ENCODE measurements at places on chromosomes 16 and 17.

DNA sequence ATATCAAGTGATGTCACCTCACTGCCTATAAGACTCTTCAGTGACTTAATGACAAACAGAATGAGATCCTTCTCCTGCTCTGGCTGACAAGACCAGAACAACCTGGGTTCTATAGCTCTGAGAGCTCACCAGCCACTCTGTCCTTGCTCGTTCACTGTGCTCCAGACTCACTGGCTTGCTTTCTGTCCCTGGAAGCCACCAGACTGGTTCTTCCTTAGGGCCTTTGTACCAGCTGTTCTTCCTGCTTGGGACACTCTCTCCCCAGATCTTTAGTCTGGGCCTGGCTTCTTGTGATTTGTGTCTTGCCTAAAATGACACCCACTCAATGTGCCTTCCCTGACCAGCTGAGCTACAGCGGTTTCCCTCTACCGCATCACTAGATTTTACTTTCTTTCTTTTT is 76.1 kb downstream of the FTO start:
- DNase-seq, result no peak

DNA sequence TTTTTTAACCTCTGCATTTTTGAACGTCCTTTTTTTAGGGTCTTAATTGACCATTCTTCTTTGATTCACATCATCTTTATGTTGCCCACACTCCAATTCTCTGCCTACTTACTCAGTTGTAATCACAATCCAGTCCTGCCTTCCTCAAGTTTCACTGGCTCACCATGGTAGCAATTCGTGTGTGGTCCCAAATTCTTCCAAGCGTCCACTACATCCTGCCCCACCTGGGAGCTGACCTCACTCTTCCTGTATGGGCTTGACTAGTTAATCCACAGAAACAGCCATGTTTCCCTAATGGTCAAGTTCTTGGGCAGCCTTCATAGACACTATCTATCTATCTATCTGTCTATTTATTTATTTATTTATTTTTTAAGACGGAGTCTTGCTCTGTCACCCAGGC is 7.1 kb downstream of the TLCD2 start:
- DNase-seq, result no peak

DNA sequence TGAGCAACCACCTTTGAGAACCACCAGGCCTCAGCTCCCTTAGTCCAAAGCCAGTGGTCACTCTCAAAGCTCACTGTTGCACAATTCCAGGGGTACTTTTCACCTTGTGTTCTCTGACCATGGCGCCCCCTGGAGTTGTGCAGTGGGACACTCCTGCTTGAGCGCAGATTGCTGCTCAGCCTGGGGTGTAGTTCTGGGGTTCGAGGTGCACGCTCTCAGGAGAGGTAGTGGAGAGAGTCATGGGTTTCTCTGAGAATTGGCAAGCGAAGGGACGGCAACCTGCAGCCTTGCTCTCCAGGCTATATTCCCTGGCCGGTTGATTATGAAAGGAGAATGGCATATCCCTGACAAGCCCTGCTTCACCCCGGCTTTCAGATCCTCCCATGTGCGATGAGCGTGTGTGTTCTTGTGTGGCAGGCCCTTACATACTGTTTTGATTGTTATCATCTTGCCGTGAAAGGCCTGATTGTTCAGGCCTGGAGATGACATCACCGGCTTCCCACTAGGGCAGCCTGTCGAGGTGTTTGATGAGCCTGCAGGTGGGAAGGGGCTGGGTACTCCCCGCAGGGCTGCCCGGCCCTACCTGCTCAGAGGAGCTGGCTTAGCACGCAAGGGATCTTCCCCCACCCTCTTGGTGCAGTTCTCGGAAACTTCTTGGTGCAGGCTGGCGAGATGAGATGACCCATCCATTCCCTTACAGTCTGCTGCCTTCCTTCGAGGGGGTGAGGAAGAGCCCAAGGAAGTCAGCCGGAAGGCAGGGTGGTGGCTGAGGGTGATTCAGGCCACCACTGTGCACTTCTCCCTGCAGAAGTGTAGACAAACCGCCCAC is 431.2 kb downstream of the SLC39A11 start:
- no peak for DNase-seq

GRCh38 chr16:14121872-14122271 is 50.8 kb downstream of the MRTFB start:
- no peak for DNase-seq

DNA sequence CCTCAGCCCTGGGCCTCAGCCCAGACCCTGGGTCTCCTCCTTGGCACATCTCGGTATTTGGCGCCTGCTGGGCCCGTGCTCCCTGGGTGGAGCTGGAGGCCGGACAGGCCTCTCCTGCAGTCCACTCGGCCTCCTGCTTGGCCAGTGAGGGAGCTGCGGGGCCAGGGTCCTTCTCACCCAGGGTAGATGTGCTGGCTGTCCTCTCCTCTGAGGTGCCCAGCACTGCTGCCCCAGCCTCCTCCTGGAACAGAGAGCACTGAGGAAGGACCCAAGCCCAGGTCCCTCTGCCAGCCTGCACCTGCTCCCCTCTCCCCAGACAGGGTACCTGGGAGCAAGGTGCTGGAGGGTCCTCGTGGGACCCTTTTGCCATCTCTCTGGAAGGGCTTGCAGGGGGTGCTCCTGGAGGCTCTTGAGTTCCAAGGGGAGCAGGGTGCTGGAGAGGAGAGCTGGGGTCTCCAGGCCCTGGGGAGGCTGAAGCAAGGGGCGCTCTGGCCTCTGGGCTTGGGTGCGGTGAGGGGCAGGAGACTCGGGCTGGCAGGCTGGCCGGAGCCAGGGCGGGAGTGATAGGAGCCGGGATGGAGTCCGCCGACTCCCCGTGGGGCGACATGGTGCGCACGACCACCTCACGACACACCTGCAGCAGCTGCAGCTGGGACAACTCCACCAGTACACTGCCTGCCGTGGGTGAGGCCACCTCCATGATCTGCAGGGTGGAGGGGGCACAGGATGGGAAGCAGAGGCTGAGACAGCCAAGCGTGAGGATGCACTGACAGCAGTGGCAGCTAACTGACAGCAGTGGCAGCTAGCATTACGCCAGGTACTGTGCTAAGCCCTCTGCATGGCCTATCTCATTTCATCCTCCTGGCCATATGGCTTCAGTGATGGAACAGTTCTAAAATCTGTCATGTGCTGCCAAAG is 17.8 kb downstream of the TSPOAP1 start:
- DNase-seq, result no peak

- no peak for DNase-seq
Observed at GRCh38 chr16:27966756-27967155, 96.8 kb downstream of the GSG1L start.

DNA sequence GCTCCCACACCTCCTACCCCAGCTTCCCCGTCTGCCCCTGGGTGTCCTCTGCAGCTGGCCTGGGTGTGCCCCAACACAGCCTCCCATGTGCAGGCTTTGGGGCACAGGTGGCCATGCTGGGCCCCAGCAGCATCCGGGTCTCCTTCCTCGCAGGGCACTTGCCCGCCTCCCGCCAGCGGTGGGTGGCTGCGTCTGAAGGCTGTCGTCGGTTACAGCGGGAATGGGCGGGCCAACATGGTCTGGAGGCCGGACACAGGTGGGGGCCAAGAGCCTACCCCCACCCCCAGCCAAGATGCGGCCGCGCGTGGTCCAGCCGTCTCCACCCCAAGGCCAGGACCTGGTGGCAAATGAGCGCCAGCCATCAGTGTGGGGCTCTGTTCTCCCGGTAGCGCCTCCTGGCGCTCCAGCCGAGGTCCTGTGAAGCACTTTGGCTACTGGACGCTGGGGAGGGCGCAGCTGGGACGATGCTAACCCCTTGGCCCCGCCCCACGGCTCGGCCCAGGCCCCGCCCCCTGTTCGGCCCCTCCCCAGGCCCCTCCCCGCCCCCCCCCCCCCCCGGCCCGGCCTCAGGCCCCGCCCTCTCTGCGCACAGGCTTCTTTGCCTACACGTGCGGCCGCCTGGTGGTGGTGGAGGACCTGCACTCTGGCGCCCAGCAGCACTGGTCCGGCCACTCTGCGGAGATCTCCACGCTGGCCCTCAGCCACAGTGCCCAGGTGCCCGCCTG is 7.3 kb upstream of the RHOT2 start:
- DNase-seq, result peak; percentile 66

- DNase-seq, result peak; percentile 55
Observed at GRCh38 chr17:18257982-18258355, 569 bp downstream of the FLII start.

DNA sequence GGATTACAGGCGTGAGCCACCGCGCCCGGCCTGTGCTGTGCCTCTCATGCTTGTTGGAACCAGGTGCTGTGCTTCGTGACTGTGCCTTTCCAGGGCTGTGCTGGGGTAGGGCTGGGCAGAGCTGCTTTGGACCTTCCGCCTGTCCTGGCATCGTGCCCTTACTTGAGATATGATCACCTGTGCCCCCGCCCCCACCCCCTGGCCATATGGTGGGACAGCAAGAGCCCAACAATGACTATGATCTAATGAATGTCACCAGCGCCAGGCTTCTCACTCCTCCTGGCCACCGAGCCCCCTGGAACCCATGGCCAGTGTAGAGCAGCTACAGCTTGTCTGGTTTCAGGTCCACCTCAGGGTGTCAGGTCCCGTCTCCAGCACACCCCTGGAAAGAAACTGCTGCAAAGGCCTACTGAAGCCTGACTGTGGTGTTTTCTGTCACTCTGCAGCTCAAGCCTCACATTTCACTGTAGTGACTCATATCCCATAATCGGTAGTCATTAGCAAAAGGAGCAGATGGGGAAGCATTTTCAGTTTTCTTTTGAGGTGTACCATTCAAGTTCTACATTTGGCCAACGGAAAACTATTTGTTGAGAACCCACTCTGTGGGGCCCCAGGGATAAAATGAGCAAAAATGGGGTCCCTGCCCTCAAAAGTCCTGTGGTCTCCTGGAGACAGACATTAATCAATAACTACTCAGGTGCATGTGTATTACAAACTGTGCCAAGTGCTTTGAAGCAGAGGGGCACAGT is 22.1 kb downstream of the FCSK start:
- DNase-seq, result peak; percentile 44

DNA sequence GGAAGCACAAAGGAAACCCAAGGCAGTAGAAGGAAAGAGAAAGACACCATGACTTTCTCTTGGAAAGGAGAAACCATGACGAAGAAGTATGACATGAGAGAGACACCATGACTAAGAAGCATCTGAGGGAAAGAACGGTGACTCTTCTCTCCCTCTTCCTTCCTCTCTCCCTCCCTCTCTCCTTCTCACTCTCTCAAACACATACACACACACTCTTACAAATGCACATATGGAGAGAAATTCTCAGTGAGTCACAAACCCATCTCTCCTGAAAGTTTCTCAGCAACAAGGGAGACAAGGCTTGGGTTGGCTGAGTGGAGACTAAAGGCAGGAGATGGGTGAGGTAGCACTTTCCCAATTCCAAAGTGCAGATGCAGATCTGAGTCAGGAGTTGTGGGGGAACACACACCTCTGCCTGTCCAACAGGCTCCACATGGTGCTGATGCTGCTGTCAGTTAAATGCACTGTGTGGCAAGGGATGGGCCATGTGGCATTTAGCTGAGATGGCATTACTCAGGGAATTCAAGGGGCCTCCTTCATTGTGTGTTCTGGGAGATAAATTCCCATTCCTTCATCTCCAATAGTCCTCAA is 336.7 kb upstream of the C16orf82 start:
- DNase-seq, result no peak

DNA sequence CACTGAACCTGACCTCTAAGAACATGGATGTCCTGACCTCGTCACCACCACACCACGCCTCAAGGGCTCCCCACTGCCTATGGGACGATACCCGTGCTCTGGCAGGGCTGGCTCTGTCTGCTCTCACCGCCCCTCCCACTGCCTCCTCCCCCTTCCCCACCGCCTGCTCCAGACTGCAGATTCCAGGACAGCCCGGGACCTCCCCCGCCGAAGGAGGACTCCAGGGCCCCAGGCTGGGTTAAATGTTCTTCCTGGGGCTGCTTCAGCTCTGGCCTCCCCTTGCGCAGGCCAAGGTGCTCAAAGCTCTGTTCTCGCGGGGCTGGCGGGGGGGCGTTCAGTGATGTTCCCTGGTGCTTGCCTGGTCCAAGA is 3.1 kb downstream of the NPW start:
- peak; percentile 30 for DNase-seq

DNA sequence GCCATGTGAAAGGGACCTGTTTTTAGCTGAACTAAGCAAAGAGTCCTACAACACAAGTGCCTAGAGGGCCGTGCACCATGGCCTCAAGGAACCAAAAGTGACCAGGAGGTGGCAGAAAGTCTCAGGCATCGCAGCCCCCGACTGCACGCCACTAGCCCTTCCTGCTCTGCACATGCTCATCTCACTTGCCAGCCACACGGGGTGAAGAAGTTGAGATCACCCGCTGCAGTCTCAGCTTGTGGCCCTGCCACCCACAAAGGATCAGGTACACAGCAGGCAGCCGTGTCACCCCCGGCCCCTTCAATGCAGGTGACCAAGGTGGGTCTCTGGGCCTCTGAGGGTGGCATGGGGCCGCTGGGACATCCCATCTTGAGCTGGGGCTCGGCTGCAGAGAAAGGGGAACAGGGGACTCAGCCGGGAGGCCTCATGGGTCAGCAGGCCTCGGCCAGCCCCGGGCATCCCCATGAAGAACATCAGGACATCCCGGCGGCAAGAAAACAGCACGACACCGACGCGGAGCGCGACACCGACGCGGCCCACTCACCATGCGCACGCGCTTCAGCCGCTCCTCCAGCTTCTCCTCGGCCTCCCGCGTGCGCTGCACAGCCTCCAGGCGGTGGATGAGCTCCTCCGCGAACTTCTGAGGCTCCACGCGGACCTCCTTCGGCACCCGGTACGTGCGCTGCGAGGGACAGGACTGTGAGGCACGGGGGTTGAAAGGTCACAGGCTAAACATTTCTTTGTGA is 21.0 kb downstream of the PDIA2 start:
- no peak for DNase-seq

DNA sequence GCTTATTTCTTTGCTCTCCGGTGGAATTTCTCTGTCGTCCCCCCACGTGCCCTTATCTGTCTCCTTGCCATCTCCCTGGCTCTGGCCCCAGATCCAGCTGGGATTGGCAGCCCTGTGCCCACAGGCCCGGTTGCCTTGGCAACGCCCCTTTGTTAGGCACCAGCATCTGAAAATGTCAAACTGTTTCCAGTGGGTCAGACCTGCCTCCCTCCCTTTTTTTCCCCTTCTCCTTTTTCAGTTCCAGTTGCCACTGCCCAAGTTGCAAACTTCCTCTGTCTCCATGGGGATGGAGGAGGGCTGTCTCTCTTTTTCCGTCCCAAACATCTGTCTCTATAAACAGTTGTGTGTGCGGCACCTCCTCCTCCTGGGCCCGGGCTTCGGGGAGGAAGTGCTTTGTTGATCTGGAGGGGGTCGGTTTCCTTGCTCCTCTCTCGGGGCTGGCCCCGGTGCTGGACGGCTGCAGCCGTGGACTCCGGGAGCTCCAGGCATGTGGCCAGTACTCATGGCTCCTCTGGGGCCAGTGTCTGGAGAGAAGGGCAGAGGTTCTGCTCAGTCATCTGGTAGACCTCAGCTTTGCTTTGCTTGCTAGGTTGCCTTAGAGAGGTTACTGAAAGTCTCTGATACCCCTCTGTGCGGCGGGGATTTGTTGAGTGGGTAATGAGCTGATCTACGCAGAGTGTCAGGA is 35.3 kb downstream of the SOCS3 start:
- no peak for DNase-seq
